ENCODE measurements at places on chromosomes 12 and 14.

DNA sequence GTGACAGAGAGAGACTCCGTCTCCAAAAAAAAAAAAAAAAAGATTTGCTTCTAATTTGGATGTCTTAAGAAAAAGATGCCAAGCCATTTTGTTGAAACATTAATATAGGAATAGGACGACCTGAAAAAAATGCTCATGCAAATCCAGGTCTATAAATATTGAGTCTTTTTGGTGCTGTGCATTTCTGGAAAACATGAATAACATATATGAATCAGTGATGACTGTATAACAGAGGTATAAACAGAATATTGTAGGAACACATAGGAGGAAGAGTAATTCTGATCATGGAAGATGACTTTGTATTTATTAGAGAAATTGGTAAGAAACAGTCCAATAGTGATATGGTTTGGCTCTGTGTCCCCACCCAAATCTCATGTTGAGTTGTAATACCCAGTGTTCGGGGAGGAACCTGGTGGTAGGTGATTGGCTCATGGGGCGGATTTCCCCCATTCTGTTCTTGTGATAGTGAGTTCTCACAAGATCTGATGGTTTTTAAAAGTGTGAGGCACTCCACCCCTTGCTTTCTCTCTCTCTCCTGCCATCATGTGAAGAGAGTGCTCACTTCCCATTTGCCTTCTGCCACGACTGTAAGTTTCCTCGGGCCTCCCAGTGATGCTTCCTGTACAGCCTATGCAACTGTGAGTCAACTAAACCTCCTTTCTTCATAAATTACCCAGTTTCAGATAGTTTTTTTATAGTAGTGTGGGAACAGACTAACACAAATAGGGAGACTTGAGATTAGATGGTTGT is 3.0 kb upstream of the SRSF5 start:
- no peak for DNase-seq

GRCh38 chr14:101371799-101372793 is 189.2 kb upstream of the DIO3 start:
- no peak for DNase-seq

DNA sequence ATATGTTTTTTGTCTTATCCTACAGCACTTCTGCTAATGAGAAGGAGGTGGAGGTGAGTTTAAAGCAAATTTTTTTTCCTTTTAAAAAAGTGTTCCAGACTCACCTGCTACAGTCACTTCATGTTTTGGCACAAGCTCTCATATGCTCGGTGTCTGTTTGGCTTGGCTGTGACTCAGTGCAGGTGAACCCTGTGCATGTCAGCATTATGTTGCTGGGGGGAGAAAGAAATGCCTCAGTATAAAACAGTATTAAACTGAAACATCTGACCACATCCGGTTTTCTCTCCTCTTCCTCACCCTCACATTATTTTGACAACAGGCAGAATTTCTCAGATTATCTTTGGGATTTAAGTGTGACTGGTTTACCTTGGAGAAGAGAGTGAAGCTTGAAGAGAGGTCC is 105.2 kb downstream of the DNAI7 start:
- no peak for DNase-seq

DNA sequence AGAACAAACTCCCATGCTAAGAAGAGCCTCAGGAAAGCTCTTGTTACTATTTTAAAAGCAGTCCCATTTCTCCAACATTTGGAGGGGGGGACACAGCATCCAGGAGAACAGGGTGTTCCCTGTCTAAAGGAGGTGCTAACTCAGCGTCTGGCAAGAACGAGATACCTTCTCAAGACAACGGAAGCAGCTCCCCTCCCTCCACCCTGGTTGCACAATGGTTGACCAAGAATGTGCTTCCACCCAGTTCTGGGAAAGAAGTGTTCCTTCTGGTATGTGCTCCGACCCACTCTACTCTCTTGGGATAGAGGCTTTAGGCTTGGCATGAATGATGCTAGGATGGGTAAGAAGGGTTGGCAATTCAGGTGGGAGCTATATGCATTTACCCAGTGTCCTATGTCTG is 1.5 kb upstream of the KRT6A start:
- no peak for DNase-seq

- DNase-seq = no peak
Measured at GRCh38 chr12:122265886-122266229, 436 bp downstream of the VPS33A start.

- no peak for DNase-seq
Measured at GRCh38 chr12:2018391-2018790, 14.1 kb upstream of the DCP1B start.

DNA sequence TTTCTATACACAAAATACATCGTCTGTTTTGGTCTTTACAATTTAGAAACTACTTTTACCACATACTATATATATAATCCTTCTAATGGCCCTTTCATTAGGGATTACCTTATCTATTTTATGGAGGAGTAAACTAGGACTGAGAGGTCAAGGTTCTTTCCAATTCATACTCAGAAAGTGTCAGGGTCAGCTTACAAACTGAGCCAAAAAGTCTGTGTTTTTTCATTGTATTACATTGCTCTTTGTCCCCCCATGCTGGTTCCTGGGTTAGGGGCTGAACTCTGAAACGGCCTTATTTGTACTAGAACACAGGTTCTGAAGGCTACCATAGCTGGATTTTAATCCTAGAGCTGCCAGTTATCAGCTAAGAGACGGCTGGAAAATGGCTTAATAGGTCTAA is 368.1 kb downstream of the GRIN2B start:
- no peak for DNase-seq

GRCh38 chr14:91755570-91756295 is 23.8 kb upstream of the CATSPERB start:
- no peak for DNase-seq

GRCh38 chr12:8647968-8648367 is 14.7 kb downstream of the MFAP5 start:
- DNase-seq = no peak

DNA sequence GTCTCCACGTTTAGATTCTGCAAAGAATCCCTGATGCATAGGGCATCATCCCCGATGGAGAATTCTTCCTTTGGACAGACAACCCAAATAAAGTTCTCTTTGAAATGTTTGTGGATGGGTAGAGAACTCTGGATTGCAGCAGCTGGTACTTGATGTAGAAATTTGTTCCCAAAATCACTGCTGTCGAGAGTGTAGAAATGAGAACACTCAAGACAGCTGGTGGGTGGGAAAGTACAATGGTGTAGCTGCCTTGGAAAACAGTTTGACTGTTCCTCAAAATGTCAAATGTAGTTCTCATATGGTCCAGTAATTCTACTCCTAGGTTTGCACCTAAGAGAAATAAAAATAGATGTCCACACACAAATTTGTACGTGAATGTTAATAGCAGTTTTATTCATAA is 671.5 kb upstream of the TMEM132C start:
- DNase-seq = no peak

- DNase-seq = no peak
Measured at GRCh38 chr12:94434171-94434570, 25.5 kb downstream of the CEP83 start.

GRCh38 chr12:108729612-108730364 is 1.5 kb downstream of the CORO1C start:
- peak; percentile 25 for DNase-seq

DNA sequence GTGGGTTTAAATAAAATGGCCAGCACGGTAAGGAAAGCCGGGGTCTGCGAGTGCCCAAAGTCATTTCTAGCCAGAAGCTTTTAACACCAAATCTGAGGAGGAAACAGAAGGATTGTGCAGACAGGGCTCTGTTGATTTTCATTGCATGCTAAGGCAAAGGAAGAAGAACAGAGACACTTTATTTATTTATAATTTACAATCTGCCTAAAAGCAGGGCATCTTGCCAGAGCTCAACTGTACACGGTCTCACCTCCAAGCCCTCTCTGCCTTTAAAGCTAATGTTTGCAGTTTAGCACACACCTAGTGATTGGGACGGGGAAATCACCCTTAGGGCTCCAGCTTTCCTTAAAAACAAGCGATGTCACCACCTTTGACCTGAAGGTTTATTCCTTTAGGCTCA is 4.0 kb downstream of the KCNA5 start:
- DNase-seq = no peak
